T-cell (primary cell): ENCODE measurements at places on chromosomes 6 and 20. TPM values are rescaled to one million over a fixed set of nuclear protein-coding genes. Genes with fewer than 3 reads are reported as not detected.

DNA sequence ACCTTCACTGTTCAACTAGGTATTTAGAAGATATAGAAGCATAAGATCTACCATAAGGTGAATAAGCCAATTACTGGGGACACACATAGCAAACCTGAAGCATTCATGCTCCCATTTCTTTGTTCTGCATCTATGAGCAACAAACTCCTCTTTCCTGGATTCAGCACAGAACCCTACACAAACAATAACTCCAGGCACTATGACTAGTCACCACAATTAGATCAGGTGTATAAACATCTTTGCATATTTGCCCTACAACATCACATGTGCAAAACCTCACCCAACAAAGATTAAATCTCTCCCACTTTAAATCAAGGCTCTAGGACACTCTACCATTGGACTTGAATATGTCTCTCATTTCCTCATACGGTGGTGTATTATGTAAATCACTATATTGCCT lies 652.3 kb downstream of the EPHA7 start:
- H3K27me3 ChIP-seq: no peaks in the 10 kb centered on the region
- H3K36me3 ChIP-seq: no peaks in the 10 kb centered on the region
- no peaks in the 10 kb centered on the region for H3K4me1 ChIP-seq
- no peak for DNase-seq
- H3K27ac ChIP-seq: no peak overlapping the region
- no peak overlapping the region for H3K4me3 ChIP-seq

DNA sequence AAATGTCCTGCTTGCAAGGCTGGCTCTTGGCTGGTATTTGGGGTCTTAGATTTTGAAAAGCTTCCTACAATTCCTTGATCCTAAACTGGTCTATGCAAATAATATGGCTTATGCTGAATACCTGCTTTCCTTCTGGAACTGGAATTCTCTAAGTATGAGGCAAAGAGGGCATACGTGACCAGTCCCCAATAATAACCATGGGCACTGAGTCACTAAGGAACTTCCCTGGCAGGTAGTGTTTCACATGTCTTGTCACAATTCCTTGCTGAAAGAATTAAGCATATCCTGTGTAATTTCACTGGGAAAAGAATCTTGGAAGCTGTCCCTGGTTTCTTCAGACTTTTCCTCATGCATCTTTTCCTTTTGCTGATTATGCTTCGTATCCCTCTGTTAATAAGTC lies 106.5 kb downstream of the MMS22L start:
- no peak for DNase-seq
- H3K4me1 ChIP-seq: no peaks in the 10 kb centered on the region
- no peak overlapping the region for H3K27ac ChIP-seq
- H3K27me3 ChIP-seq: no peaks in the 10 kb centered on the region

DNA sequence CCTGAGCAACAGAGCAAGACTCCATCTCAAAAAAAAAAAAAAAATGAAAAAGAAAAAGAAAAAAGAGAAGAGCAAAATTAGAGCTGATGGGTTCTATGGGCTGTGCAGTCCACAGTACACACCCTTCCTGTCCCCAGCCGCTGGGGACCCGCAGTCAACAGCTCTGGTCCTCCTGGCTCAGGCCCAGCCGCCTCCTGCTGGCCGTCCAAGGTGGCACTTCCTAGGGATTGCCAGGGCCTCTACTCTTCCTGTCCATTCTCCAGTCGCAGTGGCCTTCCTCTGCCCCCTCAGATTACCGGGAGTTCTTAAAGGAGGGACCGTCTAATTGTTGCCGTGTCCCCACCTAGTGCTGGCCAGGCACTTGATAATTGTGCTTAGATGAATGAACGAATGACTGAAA lies 41.7 kb downstream of the TMEM242 start:
- H3K4me1 ChIP-seq: no peaks in the 10 kb centered on the region
- no peak overlapping the region for H3K27ac ChIP-seq
- H3K4me3 ChIP-seq: no peak overlapping the region
- peaks cover 4% of the 10 kb centered on the region for H3K36me3 ChIP-seq

DNA sequence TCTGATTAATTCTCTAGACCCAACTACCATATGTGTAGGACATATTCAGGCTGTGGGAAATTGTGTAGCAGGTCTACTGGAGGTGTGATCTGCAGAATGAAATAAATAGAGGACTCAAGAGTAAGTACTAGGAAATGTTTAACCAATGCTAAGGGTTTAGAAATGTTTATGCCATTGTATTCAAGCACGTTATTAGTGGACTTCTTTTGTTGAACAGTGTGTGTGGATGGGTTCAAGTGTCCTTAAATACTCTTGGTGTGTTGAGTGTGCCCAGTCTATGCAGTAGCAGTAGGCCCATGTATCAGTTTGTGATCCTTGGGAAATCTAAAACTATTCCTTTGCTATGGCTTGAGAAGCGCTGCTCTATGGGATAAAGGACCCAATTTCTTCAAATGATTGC lies 112.1 kb downstream of the FARS2 start:
- H3K36me3 ChIP-seq: no peaks in the 10 kb centered on the region
- H3K4me3 ChIP-seq: no peak overlapping the region
- DNase-seq: no peak
- H3K27me3 ChIP-seq: no peaks in the 10 kb centered on the region
- no peak overlapping the region for H3K27ac ChIP-seq

GRCh38 chr20:43904827-43905177 lies 9.8 kb upstream of the TOX2 start:
- peaks cover 2% of the 10 kb centered on the region for H3K27me3 ChIP-seq
- no peaks in the 10 kb centered on the region for H3K36me3 ChIP-seq
- H3K4me1 ChIP-seq: no peaks in the 10 kb centered on the region
- H3K27ac ChIP-seq: no peak overlapping the region

DNA sequence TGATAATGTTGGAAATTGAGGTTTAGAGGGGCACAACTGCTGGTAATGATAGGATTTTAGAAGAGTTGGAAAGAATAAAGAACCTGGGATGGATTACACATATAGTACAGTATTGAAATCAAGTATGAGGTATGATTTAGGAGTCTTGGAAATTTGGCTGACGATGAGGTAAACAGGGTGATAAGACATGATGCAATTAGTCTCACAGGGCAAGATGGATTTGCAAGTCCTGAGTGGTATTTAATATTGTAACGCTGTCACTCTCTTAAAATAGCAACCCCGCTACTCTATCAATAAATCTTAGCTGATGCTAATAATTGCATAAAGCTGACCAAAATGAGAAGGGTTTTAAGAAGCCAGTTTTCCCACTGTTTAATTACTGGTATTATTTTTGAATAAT lies 70.4 kb downstream of the SYCP2 start:
- H3K27ac ChIP-seq: no peak overlapping the region
- no peak overlapping the region for H3K4me3 ChIP-seq
- H3K4me1 ChIP-seq: no peaks in the 10 kb centered on the region
- DNase-seq: no peak

Gene C6orf132
- total RNA-seq: 0.18 TPM

Gene EFCAB8
- total RNA-seq: 1.0 TPM

Gene CRISP2
- total RNA-seq: not detected

Gene TNNC2
- 0.49 TPM for total RNA-seq
